Left colon (tissue), 2 donors: ENCODE measurements at places on chromosomes 6 and 20. TPM values are rescaled to one million over a fixed set of nuclear protein-coding genes. Genes with fewer than 3 reads are reported as not detected.

GRCh38 chr6:147666255-147666654, 157.8 kb downstream of the SAMD5 start:
- no peak for DNase-seq

GRCh38 chr6:28738396-28738765, 185.4 kb downstream of the TRIM27 start:
- DNase-seq = no peak

DNA sequence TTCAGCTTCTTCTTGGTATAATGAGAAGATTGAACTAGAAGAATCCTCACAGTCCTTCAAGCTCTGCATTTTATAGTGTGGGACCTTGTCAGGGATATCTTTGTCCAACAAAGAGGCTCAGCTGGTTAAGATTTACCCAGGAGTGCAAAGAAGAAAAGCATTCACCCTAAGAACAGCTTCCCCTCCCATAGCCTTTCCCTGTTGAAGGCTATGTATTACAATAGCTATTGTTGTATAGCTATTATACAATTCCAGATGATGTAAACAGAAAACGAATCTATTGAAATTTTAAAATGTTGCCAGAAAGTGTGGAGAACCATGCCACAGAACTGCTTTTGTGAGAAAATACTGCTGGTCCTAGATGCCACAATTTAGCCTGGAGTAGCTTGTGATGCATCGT, 85.5 kb upstream of the CNKSR3 start:
- no peak for DNase-seq

Gene MROH8
- 1.9 TPM for total RNA-seq

- no peak for DNase-seq
Observed at GRCh38 chr6:147060636-147061035, 143.6 kb upstream of the STXBP5 start.

Gene IMPG1
- total RNA-seq = not detected

DNA sequence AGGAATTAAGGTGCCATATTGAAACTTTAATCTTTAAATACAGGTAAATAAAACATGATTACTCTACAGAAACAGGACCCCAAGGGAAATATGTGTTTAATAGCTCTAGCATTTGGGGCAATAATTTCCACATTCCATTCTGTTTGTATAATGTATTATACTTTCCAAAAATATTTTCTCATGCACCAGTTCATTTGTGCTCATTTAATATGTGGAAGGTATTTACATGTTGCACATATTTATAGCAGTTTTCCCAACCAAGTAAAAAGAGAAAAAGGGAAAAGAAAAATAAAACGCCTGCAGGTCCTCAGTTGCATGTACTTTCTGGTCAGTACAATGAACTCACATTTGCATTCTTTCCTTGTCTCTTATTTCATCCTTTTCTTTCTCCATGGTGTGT, 129.5 kb upstream of the SULF2 start:
- no peak for DNase-seq

DNA sequence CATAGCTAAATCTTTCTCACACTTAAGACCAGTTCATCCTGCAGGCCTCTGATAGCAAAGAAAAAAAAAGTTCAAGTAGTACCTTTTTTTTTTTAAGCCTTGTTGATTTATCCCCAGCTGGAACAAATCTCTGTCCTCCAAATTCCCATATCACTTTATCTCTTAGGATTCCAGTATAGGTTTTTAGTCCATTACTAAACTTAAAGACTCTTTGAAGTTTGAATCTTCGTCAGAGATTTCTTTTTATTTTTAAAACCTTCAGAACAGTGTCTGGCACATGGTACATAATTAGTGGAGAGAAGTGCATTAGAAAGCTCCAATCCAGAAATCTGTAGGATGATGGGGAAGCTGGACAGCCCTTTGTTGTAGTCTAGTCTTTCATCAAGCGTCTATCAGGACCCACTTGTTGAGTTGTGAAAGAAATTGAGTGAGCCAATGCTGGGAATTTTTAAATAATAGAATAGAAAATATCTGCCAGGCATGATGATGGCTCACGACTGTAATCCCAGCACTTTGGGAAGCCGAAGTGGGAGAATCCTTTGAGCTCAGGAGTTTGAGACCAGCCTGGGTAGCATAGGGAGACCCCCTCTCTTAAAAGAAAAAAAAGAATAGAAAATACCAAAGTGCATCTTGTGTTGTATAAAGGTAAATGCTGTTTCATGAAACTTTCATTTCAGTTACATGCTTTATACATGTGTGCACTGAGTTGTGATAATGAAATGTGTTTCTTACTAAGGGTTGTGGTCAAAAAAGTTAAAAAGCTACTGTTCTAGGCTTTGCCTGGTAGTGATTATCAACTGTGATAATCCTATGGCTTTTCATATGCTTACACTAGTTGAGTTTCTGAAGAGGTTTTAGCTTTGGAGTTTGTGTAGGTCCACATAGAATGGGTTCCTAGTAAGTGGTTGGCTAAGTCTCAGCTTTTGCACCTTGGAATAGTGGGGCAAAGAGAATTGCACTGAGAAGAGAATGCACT, 3.2 kb downstream of the NFYA start:
- DNase-seq = no peak
